ENCODE measurements at places on chromosomes 5 and 9.

DNA sequence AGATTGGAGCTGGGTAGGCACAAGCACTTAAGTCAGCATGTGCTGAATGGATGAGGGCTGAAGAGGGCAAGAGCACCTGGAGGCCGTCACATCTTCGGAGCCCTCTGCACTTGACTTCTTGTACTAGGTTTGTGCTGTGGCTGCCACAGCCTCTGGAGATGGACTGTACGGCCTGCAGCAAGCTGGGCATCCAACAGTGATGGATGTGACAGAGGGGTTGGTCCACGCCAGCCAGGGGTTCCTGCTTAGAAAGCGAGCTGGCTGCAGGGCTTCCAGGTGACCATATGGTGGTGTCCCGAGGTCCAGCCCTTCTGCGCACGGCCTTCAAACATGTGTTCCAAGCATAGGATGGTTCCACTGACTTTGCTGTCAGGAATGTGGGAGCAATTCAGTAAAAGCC, 65.1 kb upstream of the PHYKPL start:
- DNase-seq = no peak

GRCh38 chr9:4229252-4229651, 70.6 kb downstream of the GLIS3 start:
- DNase-seq = no peak

DNA sequence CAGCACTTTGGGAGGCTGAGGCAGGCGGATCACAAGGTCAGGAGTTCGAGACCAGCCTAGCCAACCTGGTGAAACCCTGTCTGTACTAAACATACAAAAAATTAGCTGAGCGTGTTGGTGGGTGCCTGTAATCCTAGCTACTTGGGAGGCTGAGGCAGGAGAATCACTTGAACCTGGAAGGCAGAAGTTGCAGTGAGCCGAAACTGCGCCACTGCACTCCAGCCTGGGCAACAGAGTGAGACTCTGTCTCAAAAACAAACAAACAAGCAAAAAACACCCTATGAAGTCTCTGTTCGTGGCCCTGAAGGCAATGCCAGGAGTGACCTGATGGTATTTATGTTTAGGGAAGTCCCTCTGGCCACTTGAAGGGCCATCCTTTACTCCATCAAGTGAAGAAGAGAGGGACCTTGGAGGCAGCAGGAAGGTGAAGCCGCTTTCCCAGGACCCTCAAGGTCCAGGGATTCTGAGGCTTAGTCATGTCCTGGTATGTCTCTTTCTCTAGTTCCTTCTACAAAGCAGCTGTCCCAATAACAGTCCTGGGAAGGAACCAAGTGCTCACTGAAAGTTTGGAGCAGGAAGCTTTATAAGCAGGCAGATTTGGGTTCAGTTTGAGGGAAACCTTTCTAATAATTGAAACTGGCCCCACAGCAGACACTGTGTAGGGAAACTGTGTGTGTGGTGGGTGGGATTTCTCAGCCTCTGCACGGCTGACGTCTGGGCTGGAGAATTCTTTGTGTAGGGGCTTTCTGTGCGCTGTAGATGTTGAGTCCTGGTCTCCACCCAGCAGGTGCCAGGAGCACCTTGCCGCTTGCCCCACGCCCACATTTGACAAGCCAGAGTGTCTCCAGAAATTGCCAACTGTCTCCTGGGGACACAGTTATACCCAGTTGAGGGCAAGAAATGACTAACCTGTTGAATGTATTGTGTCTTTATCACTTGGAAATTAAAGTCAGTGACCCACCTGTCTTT, 12.5 kb downstream of the PHF2 start:
- DNase-seq = no peak

DNA sequence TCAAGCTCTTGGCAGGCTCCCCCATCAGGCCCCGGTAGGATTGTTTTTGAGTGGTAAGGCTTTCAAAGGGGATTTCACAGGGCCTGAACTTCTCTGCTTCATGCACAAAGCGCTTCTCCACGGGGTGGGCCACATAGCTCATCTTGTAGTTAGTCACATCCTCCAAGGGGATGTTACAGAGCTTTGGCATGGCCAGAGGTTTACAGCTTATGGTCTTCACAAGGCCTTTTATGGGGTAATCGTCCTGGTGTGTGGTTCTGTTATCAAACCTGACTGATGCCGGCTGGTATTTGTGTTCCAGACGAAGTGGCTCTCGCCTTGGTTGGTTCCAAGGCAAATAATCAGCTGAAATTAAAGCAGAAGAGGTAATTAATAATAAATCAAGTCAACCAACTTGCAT, 104.3 kb downstream of the SAXO1 start:
- DNase-seq = no peak

- no peak for DNase-seq
Measured at GRCh38 chr5:142287096-142287972, 37.5 kb downstream of the SPRY4 start.

DNA sequence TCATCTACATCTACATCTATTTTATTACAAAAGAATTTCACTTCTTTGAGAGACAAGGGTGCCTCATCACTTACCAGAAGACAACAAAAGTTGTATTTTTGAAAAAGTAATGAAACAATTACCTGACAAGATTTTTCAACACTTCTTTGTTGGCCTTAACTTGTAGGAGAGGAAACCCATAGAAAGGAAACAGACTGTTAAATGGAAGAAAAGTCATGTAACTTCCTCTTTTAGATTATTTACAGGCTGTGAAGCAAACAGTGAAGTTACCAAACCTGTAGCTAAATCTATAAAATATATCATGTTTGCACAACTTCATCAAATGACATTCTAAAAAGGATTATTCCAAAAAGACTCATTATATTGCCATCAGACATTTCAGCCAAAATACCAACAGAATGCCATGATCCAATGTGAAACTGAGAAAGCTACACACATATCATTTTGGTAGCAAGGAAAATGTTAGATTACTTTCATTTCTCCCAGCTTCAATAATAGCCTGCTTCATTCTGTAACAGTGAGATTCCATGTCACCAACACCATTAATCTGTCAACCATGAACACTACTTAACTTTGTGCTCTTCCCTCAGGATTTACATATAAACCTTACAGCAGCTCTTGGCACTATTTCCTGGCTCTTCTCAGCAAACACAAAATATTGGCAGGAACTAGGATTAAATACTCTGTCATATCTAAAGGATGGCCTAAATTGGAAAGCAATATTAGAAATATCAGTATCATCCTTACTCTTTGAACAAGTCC, 122.5 kb downstream of the MCTP1 start:
- DNase-seq = no peak

Data from caudate nucleus (tissue), 63 donors.